ENCODE measurements at places on chromosomes 5 and 9.

GRCh38 chr5:32170303-32171151 lies 3.6 kb downstream of the GOLPH3 start:
- H3K36me3 ChIP-seq, result peaks cover 31% of the 10 kb centered on the region
- DNase-seq, result no peak
- no peaks in the 10 kb centered on the region for H3K27me3 ChIP-seq
- H3K27ac ChIP-seq, result no peak overlapping the region
- peaks cover 8% of the 10 kb centered on the region for H3K4me1 ChIP-seq

GRCh38 chr5:132497488-132497997 lies 7.0 kb upstream of the IRF1 start:
- H3K4me3 ChIP-seq, result peak overlapping the region; percentile 90
- peak overlapping the region; percentile 37 for H3K27ac ChIP-seq
- no peaks in the 10 kb centered on the region for H3K36me3 ChIP-seq
- no peak for DNase-seq
- no peaks in the 10 kb centered on the region for H3K27me3 ChIP-seq

DNA sequence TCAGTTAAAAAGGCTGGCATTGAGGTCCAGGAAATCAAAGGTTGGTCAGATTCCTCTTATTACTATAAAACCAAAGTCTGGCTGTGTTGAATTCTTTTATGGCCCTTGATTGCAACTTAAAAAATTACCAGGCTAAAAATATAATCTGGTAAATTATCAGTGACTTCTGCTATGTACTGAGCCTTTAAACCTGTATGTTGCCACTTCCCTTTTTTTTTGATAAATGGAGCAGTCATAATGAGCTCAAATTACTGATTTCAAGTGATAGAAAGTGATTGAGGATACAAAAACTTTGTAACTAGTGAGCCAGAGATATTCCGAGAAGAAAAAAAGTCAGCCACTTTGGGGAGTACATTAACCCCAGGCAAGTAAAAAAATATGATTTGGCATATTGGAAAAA lies 100.1 kb downstream of the GIN1 start:
- no peak for DNase-seq
- H3K27ac ChIP-seq, result no peak overlapping the region
- H3K4me3 ChIP-seq, result no peak overlapping the region
- peaks cover 2% of the 10 kb centered on the region for H3K36me3 ChIP-seq

- H3K27me3 ChIP-seq, result peaks cover 57% of the 10 kb centered on the region
- no peaks in the 10 kb centered on the region for H3K36me3 ChIP-seq
- H3K4me3 ChIP-seq, result no peak overlapping the region
- H3K27ac ChIP-seq, result no peak overlapping the region
These were observed 4.2 kb upstream of the SOWAHA start for GRCh38 chr5:132808866-132809265.

- H3K36me3 ChIP-seq, result no peaks in the 10 kb centered on the region
- peaks cover 74% of the 10 kb centered on the region for H3K27me3 ChIP-seq
- no peak overlapping the region for H3K27ac ChIP-seq
These were observed 5.1 kb upstream of the SEPTIN8 start for GRCh38 chr5:132782101-132782500.

DNA sequence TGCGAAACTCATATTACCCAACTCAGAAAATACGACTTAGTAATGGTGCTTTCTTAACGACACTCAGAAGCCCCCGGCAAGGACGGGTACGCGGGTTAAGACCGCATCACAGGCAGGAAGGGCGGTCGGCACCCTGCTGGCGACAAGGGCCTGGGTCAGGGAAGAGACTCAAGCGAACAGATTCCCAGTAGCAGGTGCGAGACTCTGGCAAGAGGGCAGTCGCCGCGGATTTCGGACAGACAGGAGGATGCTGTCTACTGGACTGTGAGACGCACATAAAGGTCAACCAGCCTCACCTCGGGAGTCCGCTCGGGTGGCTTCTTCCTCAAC lies 398 bp downstream of the RAPGEF6 start:
- DNase-seq, result no peak
- H3K27me3 ChIP-seq, result no peaks in the 10 kb centered on the region
- H3K27ac ChIP-seq, result peak overlapping the region; percentile 97
- peaks cover 24% of the 10 kb centered on the region for H3K4me1 ChIP-seq

DNA sequence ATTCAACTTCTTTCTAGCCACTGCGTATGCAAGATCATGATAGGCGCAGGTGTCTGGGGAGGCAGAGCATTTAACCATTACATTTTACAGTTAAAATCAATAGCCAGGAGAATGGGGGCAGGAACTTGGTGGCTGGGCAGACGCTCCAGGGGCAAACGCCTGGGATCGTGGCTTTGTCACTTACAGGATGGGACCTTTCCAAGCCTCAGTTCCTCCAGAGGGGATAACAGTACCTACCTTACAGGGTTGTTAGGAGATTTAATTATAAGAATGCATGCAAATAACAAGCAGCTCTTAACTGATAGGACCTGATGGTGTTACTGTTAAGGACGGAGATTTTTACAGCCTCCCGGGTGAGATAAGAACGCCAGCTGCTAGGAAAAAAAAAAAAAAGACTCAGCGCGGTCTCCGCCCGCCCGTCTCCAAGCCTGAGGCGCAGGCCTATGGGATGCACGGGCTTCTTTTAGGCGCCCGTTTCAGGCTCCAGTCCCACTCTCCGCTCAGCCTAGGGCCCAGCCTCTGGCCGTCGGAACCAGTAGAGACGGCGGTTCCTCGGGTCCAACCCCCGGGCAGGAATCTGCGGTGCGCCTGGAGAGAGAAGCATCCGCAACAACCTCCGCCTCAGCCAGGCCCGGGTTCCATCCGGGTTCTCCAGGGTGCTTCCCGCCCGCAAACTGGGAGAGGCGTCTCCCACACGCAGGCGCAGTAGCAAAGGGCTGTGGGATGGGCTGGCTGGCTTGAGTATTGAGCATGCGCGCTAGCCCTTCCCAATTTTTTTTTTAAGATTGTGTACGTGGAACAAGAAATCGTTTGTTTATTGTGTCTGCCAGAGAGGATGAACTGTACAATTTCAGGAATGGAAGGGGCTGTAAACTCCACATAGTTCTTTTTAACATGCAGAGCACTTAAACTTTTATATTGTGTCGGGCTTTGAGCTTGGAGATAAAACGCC lies at the start of gene FAM200C:
Gene FAM200C, minus strand, starts transcription at position 653 of the 952 bp plus-strand sequence. CDS start 4,564 bp downstream, outside the sequence.
- H3K27me3 ChIP-seq, result no peaks in the 10 kb centered on the region
- peak within 1 kb of the TSS; percentile 90 for H3K4me3 ChIP-seq
- DNase-seq, result peak; percentile 71
- H3K27ac ChIP-seq, result peak within 1 kb of the TSS; percentile 92
- H3K4me1 ChIP-seq, result peaks cover 5% of the 10 kb centered on the region
- peaks cover 16% of the 10 kb centered on the region for H3K36me3 ChIP-seq

DNA sequence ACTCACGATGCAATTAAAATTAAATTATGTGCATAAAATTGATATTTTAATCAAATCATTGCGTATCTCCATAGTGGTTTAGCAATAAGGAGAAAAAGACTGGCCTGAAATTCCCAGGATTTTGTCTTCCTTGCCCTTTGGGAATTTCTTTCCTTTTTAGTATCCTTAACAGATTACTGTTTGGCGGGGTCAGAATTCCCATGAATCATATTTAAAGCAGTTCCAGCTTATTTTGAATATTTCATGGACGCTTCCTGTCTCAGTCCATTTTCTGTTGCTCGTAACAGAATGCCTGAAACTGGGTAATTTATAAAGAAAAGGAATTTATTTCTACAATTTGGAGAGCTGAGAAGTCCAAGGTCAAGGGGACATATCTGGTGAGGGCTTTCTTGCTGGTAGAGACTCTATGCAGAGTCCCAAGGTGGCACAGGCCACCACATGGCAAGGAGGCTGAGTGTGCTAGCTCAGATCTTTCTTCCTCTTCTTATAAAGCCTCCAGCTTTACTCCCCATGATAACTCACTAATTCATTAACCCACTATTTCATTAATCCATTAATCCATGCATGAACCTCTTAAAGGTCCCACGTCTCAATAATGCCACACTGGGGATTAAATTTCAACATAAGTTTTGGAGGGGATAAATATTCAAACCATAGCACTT lies 37.8 kb downstream of the CDH6 start:
- H3K27ac ChIP-seq, result no peak overlapping the region
- no peaks in the 10 kb centered on the region for H3K27me3 ChIP-seq
- no peak overlapping the region for H3K4me3 ChIP-seq
- H3K4me1 ChIP-seq, result no peaks in the 10 kb centered on the region
- DNase-seq, result no peak

DNA sequence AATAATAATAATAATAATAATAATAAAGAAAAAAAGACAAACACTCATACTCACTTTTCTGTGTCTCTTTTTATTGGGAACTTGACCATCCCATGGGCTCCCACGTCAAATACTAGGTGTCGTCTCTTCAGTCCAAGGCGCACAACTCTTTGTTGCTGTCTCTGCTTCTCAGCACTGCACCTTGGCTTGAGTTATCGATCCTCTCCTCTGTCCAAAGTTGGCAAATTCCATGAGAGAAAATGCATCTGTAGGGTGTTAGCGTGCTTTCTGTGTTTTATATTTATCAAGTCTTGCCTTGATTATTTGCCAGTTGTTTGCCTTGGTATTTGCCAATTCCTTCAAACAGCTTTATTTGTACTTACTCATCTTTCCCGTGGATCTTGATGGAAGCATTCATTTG lies 653.7 kb downstream of the CDH18 start:
- no peak overlapping the region for H3K4me3 ChIP-seq
- no peaks in the 10 kb centered on the region for H3K27me3 ChIP-seq
- no peak overlapping the region for H3K27ac ChIP-seq
- no peaks in the 10 kb centered on the region for H3K4me1 ChIP-seq
- no peaks in the 10 kb centered on the region for H3K36me3 ChIP-seq
- DNase-seq, result no peak

DNA sequence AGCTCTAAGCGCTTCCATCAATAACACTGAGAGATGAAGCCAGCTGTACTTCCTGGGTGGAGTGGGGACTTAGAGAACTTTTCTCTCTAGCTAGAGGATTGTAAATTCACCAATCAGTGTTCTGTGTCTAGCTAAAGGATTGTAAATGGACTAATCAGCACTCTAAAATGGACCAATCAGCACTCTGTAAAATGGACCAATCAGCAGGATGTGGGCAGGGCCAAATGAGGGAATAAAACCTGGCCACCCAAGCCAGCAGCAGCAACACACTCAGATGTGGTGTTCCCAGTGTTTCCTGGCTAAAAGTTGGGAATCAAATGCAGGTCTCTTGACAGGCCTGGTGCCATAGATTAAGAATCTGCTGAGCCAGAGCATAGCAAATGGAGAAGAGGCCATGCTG lies 60.5 kb downstream of the ALDH7A1 start:
- DNase-seq, result no peak
- H3K4me1 ChIP-seq, result no peaks in the 10 kb centered on the region
- no peak overlapping the region for H3K27ac ChIP-seq
- H3K27me3 ChIP-seq, result no peaks in the 10 kb centered on the region

- no peaks in the 10 kb centered on the region for H3K36me3 ChIP-seq
- no peak overlapping the region for H3K4me3 ChIP-seq
- no peak for DNase-seq
- H3K27ac ChIP-seq, result no peak overlapping the region
- H3K4me1 ChIP-seq, result peaks cover 13% of the 10 kb centered on the region
These were observed 14.9 kb downstream of the CDHR2 start for GRCh38 chr5:176564002-176564401.

DNA sequence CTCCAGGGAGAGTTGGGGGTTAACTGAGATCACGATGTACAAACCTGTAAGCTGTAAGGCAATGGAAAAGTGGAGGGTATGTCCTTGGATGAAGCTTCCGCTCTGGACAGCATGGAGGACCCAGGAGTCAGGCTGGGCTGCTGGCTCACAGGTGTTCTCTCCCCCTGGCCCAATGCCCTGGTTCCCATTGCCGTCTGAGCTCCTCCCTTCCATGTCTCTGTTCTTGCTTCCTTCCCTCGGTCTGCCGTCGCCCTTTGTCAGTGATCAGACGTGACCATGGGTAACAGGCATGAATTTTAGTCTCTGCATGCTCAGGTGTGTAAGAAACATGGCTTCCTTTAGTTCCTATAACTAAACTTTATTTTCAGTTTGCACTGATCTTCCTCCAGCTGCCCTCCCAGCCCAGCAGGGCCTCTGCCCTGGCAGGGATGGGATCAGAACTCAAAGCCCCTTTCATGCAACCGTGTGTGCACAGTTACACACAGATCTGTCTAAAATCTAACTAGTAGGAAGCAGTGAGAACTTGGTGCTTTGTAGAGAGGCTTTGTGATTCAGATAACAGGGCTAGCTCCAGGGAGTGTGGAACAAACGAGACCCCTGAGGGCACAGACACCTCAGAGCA lies 51.7 kb upstream of the KCNMB1 start:
- peaks cover 2% of the 10 kb centered on the region for H3K4me1 ChIP-seq
- no peak overlapping the region for H3K27ac ChIP-seq
- DNase-seq, result no peak
- H3K4me3 ChIP-seq, result no peak overlapping the region

DNA sequence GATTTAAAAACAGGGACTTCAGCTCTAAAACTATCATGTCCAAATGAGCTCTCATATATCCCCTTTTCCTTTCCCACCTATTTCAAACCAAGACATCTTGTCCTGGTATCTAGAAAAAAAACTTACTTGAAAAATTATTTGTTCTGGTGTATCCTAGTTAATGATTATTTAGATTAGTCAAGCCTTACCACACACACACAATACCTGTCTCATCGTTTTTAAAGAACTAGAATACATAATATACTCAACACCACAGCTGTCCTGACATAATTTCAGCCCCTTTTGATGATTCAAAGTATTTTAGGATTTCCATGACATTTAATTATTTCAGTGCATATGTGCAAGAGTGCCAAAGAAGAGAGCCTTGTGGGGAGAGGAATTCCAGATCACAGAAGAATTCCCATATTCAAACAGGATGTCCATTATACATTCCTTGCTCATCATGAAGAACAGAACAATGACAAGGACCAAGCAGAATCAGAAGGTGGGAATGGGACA lies 233.7 kb downstream of the SMARCA2 start:
- no peak overlapping the region for H3K27ac ChIP-seq
- H3K27me3 ChIP-seq, result peaks cover 30% of the 10 kb centered on the region
- H3K4me1 ChIP-seq, result no peaks in the 10 kb centered on the region
- no peak for DNase-seq
- H3K36me3 ChIP-seq, result peaks cover 4% of the 10 kb centered on the region

DNA sequence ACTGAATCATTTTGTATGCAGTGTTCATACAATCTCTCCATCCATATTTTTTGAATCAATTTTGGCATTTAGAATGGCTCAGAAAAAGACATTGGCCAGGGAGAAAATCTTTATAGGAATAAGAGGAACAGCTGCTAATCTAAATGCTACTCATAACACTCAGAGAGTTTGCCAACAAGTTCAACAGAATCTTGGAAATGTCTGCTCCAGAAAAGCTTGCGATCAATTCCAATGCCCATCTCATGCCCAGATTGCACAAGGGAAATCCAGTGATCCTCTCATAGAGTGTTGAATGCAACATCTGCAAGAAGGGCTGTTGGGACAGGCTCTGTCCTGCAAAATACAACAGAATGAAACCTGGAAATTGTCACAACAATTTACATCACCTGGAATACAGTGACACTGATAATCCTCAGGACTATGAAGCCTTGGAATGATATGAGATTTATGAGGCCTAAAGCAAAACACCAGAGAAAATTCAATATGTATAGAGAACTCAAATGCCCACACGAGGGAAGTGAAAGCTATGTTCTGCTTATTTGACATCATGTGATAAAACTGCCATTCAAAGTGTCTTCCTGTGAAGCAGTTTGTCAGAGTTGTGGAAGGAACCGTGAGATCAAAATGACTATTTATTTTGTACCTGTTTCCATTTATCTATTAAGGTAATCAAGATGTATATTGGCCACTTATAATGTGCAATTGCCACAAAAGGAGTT lies 190.1 kb downstream of the PARP8 start:
- DNase-seq, result no peak
- H3K4me3 ChIP-seq, result peak overlapping the region; percentile 19
- H3K27me3 ChIP-seq, result no peaks in the 10 kb centered on the region
- H3K27ac ChIP-seq, result peak overlapping the region; percentile 57
